HFF-Myc (cell line): ENCODE measurements at places on chromosomes 4 and X.
A peak's percentile ranks its signal among the peaks of the same experiment; 100 is the strongest.

DNA sequence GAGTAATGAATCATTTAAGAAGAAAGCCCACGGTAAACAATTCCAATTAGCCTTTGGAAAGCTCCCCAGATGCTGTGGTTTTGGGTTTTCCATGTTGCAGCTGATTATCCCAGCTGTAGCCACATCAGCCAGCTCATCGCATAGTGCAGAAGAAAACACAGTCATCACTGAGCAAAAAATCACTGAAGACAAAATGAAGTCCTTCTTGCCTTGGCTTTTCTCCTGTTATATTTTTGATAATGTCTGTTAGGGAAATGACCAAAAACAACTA lies 193.0 kb upstream of the C1QTNF7 start:
- DNase-seq = peak; percentile 96

- DNase-seq = no peak
Observed at GRCh38 chr4:120286813-120287212, 220.2 kb upstream of the MAD2L1 start.

DNA sequence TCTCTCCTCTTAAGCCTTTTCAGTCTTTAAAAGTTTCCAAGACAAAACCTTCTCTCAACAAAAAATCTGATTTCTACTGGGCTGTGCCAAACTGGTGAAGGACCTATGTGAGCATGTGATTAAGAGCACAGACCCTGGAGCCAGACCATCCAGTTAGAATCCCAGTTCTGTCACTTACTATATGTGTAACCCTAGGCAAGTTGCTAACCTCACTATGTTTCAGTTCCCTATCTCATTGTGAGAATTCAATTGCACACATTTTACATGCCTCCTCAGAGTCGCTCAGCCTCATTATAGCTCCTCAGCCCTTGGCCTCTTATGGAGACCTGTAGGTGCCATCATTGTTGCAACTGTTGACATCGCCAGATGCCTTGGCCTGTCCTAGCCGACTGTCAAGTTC lies 54.1 kb upstream of the VEGFD start:
- no peak for DNase-seq

DNA sequence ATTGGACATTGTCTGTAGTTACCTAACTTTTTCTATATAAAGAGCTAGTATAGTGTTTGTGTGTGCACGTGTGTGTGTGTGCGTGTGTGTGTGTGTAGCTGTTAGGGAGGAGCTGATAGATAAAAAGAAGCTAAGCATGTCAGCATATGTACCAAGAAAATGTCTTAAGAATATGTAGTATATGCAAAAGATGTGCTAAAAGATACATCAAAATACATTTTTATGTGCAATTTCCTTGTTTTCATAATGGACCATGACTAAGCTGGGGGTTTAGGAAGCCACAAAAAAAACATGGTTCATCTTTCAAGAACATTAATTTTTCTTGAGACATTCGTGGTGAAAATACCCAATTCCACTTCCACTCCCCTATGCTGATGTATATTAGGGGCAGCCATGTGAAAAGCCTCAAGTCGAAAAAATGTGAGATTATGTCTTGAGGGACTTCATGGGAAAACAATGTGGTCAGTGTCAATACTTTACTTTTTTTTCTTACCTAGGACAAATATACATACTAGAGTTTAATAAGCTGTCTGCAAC lies 1599.7 kb downstream of the ARAP2 start:
- no peak for DNase-seq

DNA sequence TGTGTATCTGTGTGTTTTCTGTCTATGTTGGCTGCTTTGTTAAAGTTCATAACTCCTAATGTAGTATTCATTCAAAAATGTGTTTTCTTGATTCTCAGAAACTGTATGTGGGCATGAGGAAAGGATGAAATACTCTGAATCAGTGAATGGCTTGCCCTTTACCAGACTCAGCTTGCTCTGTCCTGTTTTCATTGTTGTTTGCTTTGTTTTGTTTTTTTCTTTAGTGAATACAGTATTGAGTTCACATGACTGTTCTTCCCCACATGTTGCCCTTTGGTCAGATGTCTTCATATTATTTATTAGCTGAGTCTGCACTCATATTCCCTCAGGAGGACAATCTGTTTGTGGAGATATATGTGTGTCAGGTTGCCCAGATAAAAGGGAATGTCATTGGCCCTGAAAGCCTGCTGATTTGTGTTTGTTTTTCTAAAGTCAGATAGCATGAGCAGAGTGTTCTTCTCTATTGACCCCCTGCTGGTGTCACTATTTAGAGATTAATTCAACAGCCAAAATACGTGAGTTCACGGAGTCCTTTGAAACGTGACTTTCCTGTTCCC lies 1184.4 kb downstream of the RPA4 start:
- no peak for DNase-seq
